Stomach (tissue), 19 donors: ENCODE measurements at places on chromosomes 7 and 10. TPM values are rescaled to one million over a fixed set of nuclear protein-coding genes. Genes with fewer than 3 reads are reported as not detected.

DNA sequence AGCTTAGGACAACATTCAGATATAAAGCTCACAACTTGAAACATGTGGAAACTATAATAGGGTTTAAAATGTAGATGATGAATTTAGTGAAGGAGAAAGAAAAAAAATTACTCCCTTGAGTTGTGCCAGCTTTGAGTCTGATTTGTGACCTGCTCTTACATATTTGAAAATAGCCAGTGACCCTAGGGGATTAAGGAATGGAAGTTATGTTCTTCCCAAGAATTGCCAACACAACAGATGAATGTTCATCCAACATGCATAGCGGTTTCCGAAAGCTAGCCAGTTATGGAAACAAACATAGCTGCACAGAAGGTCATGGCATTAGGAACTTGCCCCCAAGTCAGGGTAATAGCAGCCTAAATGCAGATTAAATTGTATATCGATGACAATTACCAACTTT lies 10.8 kb downstream of the TMEM196 start:
- no peaks in the 10 kb centered on the region for H3K4me1 ChIP-seq
- no peaks in the 10 kb centered on the region for H3K36me3 ChIP-seq

GRCh38 chr7:47088329-47089067 lies 493.4 kb downstream of the TNS3 start:
- peak; percentile 50 for DNase-seq
- H3K36me3 ChIP-seq: no peaks in the 10 kb centered on the region
- H3K4me1 ChIP-seq: no peaks in the 10 kb centered on the region
- H3K4me3 ChIP-seq: no peak overlapping the region

The AASS gene
- 6.1 TPM for total RNA-seq

- H3K4me1 ChIP-seq: peaks cover 31% of the 10 kb centered on the region
- no peak overlapping the region for H3K27ac ChIP-seq
- H3K27me3 ChIP-seq: no peaks in the 10 kb centered on the region
Measured at GRCh38 chr10:95261926-95262325, 28.9 kb downstream of the PDLIM1 start.

GRCh38 chr10:101803511-101803910 lies 14.7 kb downstream of the OGA start:
- H3K4me3 ChIP-seq: no peak overlapping the region
- no peaks in the 10 kb centered on the region for H3K4me1 ChIP-seq
- H3K27me3 ChIP-seq: no peaks in the 10 kb centered on the region
- DNase-seq: no peak
- H3K27ac ChIP-seq: no peak overlapping the region

The HOXA6 gene
- not detected for total RNA-seq

The GNAT3 gene
- total RNA-seq: not detected

GRCh38 chr10:17227367-17228090 lies 512 bp upstream of the VIM start:
- peak overlapping the region; percentile 66 for H3K4me3 ChIP-seq
- H3K27ac ChIP-seq: peak overlapping the region; percentile 59
- H3K27me3 ChIP-seq: no peaks in the 10 kb centered on the region
- H3K36me3 ChIP-seq: peaks cover 17% of the 10 kb centered on the region
- peak; percentile 41 for DNase-seq
- H3K4me1 ChIP-seq: peaks cover 52% of the 10 kb centered on the region

The ZNF25 gene
- total RNA-seq: 15.2 TPM

DNA sequence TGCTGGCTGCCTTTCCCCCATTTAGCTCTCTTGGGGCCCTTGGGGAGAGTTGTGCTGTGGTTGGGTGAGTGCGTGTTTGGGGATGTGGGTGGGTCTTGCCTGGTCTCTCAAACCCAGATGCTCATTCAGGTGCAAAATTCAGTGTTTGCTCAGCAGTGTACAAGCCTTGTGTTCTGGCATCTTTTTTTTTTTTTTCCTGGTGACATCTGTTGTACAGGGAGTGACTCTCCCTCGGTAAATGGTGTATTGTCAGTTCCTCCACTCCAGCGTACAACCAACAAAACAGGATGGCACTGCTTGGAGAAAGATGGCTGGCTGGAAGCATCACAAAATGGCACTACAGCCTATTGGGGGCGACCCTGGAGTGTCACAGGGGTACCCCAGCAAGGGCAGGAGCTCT lies 75.5 kb downstream of the LRMDA start:
- H3K4me1 ChIP-seq: peaks cover 30% of the 10 kb centered on the region
- no peak for DNase-seq
- H3K27ac ChIP-seq: no peak overlapping the region
- no peaks in the 10 kb centered on the region for H3K36me3 ChIP-seq
- H3K4me3 ChIP-seq: no peak overlapping the region

The OR6B1 gene
- not detected for total RNA-seq
